COLO829 (cell line): ENCODE measurements at places on chromosomes 1 and 21.

GRCh38 chr1:28056129-28056925 is 32.1 kb downstream of the EYA3 start:
- DNase-seq = no peak

DNA sequence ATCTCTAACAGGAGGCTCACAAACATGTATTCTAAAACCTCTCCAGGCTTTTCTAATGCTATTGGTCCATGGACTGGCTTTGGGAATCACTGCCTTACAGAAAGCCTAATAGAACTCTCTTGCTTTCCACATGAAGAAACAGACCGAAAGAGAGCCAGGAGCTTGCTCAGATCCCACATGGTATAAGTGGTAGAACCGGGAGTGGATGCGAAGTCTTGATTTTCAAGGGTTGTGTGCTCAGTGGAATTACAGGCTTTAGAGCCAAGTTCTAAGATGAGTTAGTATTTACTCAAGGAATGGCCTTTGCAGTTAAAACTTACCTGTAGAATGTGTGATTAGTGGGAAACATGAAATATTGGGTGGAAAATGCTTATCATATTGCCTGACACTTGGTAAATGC is 54.3 kb upstream of the HSD17B7 start:
- no peak for DNase-seq

GRCh38 chr1:184408580-184408979 is 21.8 kb downstream of the C1orf21 start:
- DNase-seq = peak; percentile 34

DNA sequence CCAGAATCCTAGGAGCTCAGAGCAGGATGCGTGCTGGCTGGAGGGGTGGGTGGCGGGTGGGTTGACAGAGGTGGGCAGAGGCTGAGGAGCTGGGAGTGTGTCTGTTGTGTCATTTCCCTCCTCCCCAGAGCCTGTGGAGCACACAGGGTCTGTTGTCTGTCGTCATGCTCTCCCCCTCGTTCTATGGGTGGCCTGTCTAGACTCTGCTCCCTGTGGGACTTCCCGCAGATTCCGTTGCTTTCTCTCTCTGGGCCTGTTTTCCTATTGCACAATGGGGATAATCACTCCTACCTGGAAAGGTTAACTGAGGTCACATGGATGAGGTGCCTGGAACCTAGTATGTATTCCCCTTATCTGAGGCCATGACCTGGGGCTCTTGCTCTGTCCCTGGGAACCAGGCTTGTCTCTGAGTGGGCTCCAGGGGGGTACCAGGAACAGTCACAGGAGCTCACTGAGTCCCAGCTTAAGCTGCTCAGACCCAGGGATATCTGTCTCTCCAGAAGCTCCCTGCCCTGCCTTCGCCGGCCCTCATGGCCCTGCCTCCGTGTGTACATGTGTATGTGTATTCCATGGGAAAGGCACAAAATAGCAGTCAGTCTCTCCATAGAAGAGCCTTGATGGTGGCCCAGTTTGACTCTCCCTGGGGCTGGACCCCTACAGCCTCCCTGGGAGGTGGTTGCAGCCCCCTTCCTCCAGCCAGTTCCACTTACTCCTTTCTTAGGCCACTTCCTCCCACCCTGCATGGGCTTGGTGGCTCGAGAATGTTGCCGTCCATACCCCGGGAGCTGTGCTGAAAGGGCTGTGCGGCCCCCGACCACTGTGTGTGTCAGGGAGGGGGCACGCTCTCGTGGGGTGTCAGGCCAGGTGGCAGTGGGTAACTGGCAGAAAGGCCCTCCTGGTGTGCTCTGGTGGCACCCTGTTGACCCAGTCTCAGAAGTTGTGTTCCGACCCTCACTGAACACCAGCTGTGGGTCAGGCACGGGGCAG is 17.9 kb downstream of the PTPRF start:
- DNase-seq = no peak

DNA sequence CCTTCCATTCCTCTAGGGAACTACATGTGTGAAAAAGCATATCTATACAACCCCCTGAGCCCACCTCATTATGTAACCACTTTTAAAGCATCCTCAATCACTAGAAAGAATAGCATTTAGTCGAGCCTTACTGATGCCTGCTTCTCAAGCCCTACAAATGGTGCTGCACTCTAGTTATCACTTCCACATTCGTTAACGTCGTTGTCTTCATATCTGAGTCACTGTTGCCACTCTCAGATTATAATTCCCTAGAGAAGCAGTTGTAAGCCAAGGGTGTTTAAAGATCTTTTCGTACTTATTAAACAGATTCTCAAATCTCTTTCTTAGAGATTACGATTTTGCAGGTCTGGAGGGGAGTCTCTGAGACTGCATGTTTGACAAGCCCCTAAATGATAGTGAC is 16.5 kb downstream of the ATP1B1 start:
- no peak for DNase-seq

DNA sequence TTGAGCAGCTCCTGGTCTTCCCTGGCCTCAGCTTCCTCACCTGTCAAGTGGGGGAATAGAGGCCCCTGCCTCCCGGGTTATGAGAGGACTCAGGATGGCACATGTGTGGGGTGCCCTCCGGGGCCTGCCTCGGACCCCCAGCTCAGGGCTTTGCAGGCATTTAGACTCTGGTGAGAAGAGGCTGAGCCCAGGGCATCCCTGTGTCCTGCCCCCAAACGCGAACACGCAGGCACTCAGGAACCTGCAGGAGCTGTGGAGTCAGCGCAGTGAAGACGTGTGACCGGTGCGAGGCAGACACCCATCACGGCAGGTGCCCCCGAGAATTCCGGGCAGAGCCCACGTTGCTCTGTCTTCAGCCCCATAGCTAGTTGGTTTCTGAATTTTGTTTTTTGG is 5.5 kb upstream of the PEX10 start:
- no peak for DNase-seq

- DNase-seq = no peak
Measured at GRCh38 chr1:215032911-215033526, 49.5 kb upstream of the KCNK2 start.

GRCh38 chr1:214123061-214123784 is 135.4 kb downstream of the PROX1 start:
- DNase-seq = peak; percentile 77

DNA sequence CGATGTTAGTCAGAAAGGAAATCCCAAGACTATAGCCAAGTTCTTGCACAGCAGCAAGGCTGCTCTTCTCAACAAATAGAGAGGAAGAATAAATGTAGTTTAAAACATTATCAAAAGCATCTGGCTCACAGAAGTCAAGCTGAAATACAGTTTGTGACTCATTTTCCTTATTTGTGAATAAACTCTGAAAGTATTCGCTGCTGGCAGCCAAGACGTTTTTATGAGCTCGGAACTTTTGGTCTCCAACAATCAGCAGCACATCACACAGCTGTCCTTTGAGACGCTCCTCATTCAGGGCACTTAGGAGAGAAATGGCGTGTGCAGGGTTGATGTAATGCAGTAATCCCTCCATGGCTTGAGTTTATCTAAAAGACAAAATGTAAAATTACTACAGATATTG is 16.4 kb downstream of the ZBTB21 start:
- no peak for DNase-seq

DNA sequence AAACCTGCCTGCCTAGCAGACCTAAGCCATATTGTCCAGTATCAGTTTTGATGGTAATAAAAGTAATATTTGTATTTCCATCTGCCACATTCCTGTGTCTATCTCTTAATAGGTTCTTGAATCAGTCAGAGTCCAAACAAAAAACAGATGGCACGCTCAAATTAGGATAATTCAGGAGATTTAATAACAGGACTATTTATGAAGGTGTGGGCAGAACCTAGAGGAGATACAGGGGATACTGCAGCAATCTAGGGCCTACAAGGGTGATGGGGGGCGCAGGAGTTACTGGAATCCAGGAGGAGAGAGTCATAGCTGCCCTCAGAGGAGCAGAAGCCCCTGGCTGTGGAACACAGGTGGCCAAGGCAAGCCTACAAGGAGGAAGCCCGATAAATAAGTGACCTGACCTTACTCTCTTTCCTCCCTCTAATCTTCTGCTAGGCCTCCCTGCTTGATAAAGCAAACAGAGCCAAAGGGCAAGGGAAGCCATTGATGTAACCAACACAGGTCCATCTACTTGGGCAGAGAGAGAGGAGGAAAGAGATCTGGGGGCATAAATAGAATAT is 11.9 kb upstream of the HYI start:
- no peak for DNase-seq

DNA sequence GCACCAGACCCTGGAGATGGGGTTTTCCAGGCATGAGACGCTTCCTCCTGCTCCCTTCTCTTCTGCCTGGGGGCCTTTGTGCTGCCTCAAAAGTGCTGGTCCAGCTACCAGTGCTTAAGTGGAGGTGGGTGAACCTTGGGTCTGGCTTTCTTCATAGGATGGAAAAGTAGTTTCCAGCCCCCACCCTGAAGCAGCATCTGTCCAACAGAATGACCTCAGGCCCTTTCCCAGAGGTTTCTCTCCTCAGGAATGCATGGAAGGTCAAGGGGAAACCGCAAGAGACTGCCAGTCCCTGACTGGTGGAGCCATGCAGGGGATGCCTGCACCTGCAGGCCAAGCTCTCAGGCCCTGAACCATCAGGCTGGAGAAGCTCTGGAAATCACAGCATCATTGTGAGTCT is 63.8 kb downstream of the HMGB4 start:
- DNase-seq = no peak

DNA sequence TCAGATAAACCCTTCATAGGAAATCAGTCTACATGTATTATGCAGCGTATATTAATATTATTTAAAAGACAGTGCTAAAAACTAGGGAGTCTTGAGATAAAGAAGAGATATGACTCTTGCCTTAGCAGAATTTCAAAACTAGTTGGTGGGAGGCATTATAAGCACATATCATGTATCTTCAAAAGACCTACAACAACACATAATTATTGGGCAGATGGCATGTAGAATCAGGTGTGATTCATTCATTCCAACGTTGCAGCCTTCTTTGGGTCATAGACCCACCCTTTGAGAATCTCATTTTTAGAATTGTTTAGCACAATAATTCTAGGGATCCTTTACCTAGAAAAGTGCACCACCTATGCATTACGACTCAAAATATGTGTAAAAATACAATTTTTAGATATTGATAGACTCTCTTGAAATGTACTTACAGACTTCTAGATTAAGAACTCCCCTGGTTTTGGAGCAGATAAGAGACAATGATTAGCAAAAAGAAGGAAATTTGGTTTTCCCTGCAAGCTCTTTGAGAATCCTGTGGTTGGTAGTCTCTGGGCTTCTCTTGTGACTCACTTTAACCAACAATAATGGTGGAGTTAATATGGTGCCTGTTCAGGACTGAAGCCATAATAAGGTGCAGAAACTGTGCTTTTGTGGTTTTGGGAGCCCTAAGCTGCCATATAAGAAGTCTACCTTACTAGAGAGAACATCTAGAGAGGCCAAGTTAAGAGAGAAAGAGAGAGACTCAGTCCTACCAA is 85.3 kb upstream of the RGS4 start:
- no peak for DNase-seq

- DNase-seq = no peak
Measured at GRCh38 chr1:11653101-11653860, 948 bp downstream of the FBXO2 start.

DNA sequence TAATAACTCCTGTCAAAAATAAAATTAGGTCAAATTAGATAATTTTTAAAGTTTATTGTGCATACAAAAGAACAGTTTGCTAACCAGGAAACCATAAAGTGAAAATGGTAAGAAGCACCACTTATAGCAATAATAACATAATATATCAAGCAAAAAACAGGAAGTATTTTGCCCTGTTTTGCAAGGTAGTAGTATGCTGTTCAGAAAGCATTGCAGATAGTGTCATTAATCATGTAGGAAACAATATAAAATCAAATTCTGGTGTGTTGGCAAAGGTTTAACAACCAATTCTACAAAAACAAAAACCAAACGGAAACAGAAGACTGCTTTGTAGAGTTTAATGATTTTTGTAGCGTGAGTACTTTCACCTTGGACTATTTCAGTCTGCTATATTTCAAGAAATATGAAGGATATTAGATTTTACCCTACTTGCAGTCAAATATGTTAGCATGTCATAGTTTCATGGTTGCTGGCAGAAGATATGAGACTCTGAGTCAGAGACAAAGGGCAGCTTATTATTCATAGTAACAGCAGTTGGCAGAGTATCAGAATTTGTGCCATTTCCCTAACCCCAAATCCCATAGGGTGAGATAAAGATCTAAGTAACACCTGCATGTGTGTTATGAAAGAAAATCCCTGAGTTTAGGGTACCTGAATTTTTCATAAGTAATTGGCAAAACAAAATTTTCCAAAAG is 729.0 kb upstream of the BRINP3 start:
- peak; percentile 3 for DNase-seq

DNA sequence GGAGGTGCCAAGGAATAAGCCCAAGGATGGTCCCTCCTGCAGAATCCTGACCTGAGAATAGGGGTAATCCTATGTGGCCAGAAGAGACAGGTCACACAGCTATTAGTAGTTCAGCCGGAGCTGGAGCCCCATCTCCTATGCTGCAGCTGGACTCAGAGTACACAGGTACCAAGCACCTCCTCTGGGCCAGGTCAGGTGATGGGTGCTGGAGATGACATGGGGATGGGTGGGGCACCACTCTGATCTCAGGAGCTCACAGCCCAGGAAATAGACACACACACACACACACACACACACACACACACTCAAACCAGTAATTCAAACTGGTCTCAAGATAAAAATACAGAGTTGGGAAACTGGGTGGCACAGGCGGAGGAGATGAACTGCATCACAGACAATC is 54.2 kb upstream of the SSBP3 start:
- DNase-seq = no peak

DNA sequence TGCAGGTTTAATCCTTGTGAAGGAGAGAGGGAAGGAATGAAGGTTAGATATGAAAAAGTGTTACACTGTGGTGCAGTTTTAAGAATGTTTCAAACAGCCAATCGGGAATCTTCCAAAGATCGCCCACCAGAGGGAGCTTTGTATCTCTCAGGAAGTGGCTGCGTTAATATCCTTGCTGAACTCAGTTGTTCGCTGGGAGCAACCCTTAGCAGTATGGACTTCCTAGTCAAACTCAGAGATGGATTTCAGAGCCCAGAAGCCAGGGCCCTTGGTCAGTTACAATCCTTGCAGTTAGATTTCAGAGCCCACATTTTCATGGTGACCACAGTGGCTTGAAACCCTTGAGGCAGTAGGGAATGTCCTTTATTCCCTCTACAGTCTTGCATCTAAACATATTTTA is 136.2 kb downstream of the NTNG1 start:
- DNase-seq = peak; percentile 8

DNA sequence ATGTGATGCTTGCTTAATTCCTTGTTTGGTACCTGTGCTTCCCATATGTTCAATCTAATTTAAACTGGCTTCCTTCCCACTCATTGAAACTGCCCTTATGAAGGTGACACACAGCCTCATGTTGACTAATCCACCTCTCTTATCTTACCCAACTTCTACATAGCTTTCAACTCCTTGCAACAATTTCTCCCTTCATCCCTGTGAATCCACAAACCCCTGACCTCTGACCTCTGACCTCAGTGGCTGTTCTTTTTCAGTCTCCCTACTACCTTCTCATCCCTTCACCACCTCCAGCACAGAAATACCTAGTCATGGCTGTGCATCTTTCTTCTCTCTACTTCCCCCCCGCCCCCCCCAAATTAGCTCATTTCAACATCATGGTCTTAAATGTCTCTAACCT is 144.5 kb downstream of the TTLL7 start:
- no peak for DNase-seq

DNA sequence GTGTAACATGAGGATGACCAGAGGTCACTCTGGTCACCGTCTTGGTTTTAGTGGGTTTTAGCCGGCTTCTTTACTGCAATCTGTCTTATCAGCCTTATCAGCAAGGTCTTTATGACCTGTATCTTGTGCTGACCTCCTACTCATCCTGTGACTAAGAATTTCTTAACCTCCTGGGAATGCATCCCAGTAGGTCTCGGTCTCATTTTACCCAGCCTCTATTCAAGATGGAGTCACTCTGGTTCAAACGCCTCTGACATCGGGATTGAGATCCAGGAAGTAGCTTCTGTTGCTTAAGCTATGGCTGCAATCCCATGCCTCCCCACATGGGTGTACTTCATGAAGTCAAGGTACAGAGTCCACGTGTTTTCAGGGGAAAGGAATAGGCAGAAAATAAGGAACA is 19.9 kb downstream of the FMN2 start:
- no peak for DNase-seq
